GF-D8 (cell line): ENCODE measurements at places on chromosomes 16 and 17.

DNA sequence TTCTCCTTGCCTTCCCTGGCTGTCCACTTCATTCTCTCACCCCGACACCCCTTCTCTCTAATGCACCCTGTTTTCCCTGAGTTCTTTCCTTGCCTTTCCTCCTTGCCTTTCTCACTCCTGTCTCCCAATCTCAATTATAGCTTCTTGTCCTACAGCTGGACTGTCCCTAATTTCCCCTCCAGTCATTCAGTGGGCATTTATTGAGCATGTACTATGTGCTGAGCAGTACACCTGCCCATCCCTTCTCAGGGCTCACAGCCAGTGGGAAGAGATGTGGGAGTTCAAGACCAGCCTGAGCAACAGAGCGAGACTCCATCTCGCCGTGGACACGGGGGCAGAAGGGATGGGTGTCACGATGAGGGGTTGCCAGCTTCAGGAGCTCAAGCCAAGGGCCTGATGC lies 5.8 kb downstream of the ATP2A1 start:
- DNase-seq = no peak

- DNase-seq = no peak
Observed at GRCh38 chr17:8697323-8697741, 47.3 kb downstream of the CCDC42 start.

GRCh38 chr16:1785846-1786170 lies 3.0 kb downstream of the NUBP2 start:
- no peak for DNase-seq

DNA sequence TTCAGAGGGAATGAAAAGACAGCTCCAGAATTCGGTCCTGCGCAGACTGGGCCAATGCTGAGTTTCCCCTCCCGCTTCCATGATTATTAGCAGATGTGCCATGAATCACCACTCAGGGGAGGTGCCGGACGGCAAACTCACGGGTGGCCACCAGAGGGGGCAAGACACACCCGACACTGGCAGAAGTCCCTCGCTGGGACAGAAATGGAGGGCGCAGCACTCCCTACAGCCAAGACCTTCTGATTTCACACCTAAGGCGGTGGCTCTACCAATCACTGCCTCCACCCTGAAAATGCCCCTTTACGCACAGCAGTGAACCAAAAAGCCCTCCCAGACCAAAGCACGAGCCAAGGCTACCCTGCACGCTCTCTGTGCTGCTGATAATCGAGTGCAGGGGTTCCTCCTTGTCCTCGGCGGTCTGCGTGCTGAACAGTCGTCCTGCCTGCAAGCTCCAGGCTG lies 26.8 kb downstream of the TRAP1 start:
- peak; percentile 6 for DNase-seq

- DNase-seq = no peak
Observed at GRCh38 chr17:74088285-74088933, 115.1 kb upstream of the RPL38 start.

DNA sequence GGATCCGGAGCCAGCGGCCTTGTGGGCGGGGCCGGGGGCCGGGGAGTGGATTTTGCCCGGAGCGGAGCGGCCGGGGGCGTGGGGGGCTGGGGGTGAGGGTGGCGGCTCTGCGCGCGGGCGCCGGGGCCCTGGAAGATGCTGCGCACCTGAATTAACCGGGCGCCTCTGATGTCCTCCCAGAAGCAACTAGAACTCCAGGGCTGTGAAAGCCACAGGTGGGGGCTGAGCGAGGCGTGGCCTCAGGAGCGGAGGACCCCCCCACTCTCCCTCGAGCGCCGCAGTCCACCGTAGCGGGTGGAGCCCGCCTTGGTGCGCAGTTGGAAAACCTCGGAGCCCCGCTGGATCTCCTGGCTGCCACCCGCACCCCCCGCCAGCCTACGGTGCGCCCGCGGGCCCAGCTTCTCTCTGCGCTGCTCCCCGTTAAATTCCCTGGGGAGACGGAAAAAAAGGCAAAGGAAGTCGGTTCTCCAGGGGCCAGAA lies 549 bp downstream of the SLC26A11 start:
- DNase-seq = no peak
